SHP77 (cell line): ENCODE measurements at places on chromosomes 7 and 10.

- DNase-seq = no peak
Measured at GRCh38 chr10:131781076-131781475, 119.7 kb upstream of the PPP2R2D start.

DNA sequence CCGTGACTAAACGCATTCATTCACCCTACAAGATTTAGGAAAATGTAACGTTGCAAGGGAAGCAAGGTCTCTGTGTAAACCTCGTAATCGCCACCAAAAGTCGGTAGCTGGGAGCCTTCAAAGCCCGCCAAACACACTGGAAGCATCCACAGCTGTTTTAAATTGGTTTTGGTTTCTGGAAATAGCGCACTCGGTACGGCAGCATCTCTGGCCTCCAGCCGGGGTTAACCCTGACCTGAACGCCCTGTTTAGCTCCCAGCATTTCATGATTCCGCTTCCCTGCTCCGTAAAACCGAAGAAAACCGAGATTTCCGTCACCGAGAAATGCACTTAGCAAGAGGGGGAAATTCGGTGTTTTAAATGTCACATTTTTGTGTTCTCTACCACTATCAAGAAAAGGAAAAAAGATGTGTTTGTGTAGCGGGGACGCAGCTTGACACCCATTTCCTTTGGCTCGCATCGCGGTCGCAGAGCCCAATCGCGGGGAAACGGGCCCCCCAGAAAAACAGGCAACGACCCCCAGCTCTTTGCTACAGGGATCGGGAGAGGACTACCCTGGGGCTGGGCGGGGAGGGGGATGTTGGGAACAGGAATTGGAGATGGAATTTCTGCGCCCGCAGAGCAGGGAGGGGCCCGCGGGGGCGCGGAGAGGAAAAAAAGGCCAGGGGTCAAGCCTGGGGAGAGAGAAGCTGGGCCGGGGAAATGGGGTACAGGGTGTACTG lies 646 bp downstream of the SGCE start:
- peak; percentile 46 for DNase-seq

- no peak for DNase-seq
Measured at GRCh38 chr10:77836299-77836820, 90.2 kb downstream of the DLG5 start.

GRCh38 chr7:131546583-131547141 lies 9.8 kb downstream of the PODXL start:
- no peak for DNase-seq

DNA sequence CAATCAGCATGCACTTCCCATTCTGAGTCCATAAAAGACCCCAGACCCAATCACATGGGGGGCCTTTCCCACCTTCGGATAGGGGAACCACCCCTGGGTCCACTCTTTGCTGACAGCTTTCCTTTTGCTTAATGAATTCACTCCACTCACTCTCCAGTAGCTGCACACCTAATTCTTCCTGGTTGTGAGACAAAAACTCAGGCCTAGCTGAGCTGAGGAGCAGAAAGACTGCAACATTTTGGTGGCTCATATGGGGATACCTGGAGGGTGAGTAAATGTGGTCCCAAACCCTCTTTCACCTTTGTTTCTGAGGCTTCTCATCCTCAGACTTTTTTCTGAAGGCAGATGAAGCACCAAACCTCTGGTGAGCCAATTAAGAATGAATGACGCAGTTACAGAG lies 138.1 kb downstream of the WDR11 start:
- DNase-seq = no peak

DNA sequence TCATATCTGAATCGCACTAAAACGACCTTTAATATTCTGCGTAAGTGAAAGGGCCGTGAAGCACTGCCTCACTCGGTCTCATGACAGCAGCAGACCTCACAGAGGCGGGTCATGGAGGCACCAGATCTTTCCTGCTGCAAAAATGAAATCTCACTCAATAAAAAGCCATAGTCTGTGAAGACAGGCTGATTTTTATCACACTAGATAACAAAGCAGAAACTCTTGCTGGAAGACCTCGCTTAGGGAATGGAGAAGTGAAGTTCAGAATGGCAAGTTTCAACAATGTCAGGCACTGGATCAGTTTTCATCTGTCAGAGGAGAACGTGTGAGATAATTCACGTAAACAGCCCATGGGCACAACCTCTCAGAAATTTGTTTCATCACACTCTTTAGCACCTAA lies 8.0 kb downstream of the SEPHS1 start:
- no peak for DNase-seq

DNA sequence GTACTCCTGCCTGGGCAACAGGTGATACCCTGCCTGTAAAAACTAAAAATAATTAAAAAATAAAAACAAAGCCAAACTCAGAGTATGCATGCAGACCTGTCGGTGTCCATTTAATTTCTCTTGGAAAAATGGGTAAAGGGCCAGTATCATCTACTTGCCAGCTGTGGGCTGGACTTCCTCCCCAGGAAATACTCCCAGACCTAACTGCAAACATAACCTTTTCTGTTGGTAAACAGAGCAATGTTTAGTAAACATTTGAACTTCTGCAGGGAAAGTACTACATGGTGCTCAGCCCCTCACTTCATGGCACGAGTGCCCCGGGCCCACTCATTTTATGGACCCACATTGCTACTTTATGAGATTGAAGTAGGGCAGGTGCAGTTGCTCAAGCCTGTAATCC lies 10.2 kb upstream of the TMEM248 start:
- no peak for DNase-seq

DNA sequence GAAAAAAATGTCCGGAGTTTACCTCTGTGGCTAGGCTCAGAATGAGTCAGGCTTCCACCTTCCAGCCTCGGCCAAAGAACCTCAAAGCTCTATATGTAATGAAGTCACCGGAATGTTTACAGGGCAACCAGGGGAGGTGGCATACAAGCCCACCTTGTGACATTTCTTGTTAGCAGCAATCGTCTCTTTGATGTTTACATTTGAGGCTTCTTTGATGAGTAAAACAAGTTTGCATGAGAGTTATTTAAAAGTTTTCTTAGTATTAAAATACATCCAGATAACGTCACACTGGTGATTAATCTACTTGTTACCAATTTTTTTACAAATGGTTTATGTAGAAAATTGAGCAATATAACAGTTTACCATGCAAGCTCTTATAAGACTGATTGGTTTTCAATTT lies 133.1 kb upstream of the ADAM12 start:
- no peak for DNase-seq

GRCh38 chr10:86251426-86251825 lies 115.2 kb downstream of the GRID1 start:
- DNase-seq = no peak

DNA sequence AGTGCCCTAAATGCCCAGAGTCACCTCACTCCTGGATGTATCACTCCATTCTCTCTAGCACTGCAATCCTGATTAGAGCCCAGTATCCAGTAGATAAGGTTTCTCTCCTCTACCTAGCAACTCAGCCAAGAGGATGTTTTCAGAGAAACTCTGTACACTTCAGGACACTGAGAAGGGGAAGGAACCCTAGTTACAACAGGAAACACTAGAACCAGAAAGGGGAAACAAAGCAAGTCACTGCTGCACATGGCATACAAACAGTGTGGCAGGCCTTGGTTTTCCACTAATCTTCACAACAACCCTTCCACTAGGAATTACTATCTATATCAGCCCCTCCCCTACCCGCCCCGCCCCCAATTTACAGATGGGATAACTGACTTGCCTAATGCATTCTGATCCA lies 1.6 kb downstream of the FAM204A start:
- DNase-seq = no peak

DNA sequence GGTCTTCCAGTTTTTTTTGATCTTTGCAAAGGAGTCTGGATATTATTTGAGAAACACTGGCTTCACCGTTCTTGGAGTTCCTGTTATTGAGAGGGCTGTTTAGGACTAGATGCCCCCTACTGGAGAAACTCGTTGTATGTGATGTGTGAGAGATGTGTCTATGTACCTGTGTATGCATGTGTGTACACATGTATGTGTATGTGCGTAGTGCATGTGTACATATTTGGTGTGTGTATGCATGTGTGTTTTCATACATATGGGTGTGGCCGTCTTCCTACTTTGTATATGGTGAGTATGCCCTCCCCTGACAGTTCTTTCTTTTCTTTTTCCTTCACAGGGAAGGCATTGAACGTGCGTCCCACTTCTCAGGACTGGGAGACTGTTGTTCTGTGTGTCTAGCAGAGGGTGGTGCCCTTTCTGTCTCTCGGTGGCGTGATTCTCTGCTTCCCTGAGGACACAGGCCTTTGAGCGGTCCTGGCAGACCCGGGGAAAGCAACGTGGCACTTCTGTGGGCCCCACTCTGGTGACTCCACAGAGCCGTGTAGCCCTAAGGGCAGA lies 3.0 kb upstream of the CALHM3 start:
- DNase-seq = peak; percentile 78

GRCh38 chr10:11715815-11716494 lies 26.2 kb upstream of the ECHDC3 start:
- DNase-seq = peak; percentile 47

- DNase-seq = no peak
Measured at GRCh38 chr7:153473185-153473584, 579.0 kb upstream of the DPP6 start.

DNA sequence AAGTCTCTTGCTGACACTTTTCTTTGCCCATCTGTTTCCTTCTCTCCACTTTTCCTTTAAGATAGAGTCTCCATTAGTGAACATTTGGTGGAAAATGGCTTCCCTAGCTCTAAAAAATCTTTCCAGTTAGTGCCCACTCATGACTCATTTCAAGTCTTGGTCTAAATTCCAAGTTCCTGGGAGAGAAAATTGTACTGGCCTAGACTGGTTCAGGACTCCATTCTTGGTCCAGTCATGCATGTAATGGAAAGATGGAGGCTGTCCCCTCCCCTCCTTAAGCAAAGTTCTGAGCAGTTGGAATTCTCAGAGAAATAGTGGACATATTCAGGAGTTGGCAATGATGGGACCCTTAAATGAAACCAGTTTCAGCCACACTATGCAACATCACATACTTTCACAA lies 3.8 kb upstream of the ALDH18A1 start:
- DNase-seq = no peak

GRCh38 chr10:28263136-28263857 lies 39.6 kb downstream of the MPP7 start:
- DNase-seq = no peak

- DNase-seq = no peak
Measured at GRCh38 chr7:46532571-46532970, 611.5 kb upstream of the IGFBP3 start.

DNA sequence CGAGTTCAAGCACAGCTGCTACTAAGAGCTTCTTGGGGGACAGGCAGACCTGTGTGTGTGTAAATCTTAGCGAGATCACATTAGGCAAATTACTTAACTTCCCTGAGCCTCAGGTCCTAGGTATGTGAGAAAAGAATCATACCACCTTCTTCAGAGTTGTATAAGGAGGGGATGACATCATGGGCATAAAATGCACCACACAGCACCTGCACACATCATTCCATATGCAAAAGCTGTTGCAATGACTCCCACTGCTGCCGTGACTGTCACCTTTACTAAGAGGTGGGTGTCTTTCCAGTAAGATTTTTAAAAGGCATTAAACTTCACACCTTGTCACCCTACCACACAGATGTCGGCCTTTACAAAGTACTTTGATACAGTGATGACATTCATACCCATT lies 146.0 kb downstream of the FANK1 start:
- no peak for DNase-seq

GRCh38 chr10:129764901-129765663 lies 199.0 kb downstream of the EBF3 start:
- no peak for DNase-seq

- no peak for DNase-seq
Measured at GRCh38 chr10:4678023-4678950, 147.7 kb upstream of the AKR1E2 start.

DNA sequence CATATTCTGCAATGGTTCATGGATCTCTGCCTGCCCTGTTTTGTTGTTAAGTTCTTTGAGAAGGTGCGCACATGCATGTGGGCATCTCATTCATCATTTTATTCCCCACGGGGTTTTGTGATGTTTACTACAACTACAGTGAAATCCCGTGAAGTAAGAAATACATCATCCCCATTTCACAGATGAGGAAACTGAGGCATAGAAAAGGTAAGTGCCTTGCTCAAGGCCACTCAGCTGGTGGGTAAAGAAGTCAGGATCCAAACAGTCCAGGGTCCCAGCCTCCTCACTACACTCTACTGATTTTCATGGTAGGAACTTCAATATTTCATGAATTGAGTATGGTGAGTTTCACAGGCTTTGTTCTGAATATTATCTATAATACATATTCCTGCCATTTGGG lies 72.6 kb downstream of the CYP26A1 start:
- DNase-seq = no peak

GRCh38 chr7:50276483-50276882 lies 28.0 kb upstream of the IKZF1 start:
- DNase-seq = no peak

- DNase-seq = no peak
Measured at GRCh38 chr7:2258661-2259365, 16.8 kb downstream of the NUDT1 start.

DNA sequence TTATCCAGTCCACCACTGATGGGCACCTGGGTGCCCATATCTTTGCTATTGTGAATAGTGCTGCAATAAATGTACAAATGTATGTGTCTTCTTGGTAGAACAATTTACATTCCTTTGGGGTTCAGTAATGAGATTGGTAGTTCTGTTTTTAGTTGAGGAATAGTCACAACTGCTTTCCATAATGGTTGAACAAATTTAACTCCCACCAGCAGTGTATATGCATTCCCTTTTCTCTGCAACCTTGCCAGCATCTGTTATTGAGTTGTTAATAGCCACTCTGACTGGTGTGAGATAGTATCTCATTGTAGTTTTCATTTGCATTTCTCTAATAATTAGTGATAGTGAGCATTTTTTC lies 27.8 kb downstream of the COA1 start:
- DNase-seq = no peak

DNA sequence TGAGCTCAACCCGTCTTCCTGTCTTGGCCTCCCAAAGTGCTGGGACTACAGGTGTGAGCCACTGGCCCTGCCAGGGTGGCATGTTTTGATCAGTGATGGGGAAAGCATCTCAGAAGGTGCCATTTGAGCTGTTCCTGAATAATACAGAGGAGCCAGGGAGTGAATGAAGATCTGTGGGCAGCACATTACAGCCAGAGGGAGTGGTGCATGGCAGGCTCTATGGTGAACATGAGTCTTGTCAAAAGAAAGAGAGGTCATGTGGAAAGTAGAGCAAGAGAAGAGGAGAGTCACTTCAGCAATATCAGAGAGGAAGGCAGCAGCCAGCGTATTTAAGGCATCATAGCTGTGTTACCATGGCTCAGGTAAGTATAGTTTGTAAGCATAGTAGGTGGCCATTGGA lies 275.7 kb upstream of the LRGUK start:
- no peak for DNase-seq

DNA sequence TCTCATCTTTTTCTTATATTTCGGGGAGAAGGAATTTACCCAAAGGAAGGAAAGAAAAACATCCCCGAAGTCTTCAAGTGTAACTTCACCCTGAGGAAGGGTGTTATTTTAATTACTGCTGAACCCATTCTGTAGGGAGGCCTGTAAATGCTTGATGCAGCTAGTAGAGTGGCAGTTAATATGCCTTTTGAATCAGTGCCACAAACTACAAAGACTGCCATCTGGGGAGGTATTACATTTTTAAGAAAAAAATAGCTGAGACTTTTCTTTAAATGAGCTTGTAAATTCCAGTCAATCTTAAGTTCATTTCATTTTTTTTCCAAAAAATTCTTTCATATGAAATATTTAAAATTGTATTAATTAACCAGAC lies 233.1 kb upstream of the FERD3L start:
- DNase-seq = no peak
